Astrocyte of the spinal cord (primary cell): ENCODE measurements at places on chromosomes 4 and X.

DNA sequence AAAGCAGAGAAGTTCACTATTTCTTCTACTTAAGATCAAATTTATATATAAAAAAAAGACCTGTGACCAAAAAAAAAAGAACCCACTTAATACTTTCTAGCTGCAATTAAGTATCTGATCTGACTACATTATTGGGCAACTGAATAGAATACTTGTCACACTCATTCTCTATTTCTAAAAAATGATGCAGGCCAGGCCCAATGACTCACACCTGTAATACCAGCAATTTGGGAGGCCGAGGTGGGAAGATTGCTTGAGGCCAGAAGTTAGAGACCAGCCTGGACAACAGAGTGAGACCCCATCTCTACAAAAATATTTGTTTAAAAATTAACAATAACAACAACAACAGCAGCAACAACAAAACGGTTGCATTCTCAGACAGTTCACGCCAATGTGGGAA lies 108.8 kb upstream of the BMP2K start:
- no peak for DNase-seq

GRCh38 chr4:100386270-100386669 lies 131.6 kb downstream of the EMCN start:
- DNase-seq, result no peak

DNA sequence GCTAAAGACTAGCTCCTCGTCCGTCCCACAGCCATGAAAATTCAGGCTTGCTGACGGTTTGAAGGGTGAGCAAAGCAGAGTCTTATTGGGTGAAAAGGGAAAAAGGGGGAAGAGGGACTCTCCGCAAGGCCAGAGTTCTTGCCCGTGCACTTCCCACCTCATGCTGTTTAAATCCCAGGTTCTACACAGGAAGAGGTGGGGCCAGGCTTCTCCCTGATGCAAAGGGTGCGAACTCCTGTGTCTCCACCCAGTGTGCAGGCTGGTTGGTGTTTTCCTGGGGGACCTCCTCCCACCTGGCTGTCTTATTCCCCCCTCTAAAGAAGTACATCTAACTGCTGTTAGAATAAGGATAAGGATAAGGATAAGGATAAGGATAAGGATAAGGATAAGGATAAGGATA lies 18.0 kb upstream of the LANCL3 start:
- DNase-seq, result no peak

DNA sequence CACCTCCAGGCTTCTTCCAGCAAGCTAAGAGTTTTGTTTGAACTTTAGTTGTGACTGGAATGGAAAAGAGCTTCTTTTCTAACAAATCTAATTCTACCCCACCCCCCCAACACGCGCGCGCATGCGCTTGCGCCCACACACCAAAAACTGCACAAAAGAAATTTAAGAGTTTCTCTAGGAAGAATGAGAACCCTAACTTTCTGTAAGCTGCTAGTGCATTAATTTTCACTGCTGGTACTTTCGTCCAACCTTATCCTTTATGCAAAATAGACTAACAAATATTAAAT lies 9.0 kb upstream of the INTU start:
- DNase-seq, result peak; percentile 70

- DNase-seq, result peak; percentile 10
Observed at GRCh38 chr4:163344147-163345125, 744 bp downstream of the NPY5R start.
